ENCODE measurements at places on chromosomes 4 and X.

- DNase-seq, result no peak
Measured at GRCh38 chr4:61211781-61212180, 11.7 kb downstream of the ADGRL3 start.

DNA sequence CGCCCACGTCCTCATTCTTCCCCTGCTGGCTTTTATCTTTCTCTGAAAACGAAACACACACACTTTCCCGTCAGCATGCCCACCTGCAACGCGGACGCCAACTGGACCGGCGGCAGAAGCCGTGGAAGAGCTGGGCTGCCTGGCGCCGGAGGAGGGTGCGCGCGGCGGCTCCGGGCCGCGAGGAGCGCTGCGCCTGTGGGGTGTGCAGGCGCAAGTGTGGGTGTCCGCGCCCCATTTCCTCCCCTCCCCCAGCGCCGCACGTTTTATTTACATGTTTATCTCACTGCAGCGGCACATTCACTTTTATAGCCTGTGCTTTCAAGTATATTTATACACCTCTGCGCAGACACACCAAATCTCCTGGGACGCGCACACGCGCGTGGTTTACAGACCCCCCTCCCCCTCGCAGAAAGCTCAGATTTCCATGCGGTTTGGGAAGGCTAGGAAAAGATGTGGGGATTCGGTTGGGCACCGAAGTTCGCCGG, 1.5 kb downstream of the PITX2 start:
- DNase-seq, result no peak

DNA sequence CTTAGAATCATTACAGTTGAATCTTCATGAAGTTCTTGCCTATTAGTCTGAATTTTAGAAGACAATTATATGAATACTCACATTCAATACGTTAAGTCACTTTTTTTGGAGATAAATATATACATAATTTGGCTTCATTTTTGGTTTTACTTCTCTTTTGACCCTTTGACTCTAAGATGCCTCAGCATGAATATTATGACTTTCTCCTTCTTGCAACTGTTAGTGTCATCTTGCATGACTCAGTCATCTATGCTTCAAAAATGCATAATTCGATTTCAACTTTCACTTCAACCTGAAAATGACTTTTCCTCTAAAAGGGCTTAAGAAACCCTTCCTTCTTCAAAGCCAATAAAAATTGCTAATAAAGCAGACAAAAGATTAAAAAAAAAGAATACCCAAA, 1427.5 kb downstream of the ADGRL3 start:
- no peak for DNase-seq

DNA sequence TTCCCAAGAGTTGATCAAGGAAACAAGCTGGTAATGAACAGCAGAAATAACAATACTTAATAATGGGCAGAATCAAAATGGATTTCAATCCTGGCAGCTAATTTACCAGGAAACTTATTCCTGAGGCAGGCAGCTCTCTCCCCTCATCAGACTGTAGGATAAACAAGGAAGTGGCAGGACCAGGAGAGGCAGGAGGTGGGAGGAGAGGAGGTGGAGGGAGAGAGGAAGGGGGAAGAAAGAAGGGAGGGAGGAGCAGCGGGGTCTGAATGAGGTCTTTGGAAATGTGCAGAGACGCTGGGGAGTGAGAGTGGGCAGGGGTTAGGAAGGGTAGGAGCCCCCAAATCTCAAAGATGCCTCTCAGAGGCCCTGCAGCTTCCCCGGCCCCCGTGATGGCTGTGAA, 231.5 kb downstream of the BCOR start:
- no peak for DNase-seq

GRCh38 chrX:6311540-6311939, 82.9 kb upstream of the NLGN4X start:
- DNase-seq, result no peak

- DNase-seq, result no peak
Measured at GRCh38 chr4:35228313-35228712, 1016.0 kb downstream of the ARAP2 start.

DNA sequence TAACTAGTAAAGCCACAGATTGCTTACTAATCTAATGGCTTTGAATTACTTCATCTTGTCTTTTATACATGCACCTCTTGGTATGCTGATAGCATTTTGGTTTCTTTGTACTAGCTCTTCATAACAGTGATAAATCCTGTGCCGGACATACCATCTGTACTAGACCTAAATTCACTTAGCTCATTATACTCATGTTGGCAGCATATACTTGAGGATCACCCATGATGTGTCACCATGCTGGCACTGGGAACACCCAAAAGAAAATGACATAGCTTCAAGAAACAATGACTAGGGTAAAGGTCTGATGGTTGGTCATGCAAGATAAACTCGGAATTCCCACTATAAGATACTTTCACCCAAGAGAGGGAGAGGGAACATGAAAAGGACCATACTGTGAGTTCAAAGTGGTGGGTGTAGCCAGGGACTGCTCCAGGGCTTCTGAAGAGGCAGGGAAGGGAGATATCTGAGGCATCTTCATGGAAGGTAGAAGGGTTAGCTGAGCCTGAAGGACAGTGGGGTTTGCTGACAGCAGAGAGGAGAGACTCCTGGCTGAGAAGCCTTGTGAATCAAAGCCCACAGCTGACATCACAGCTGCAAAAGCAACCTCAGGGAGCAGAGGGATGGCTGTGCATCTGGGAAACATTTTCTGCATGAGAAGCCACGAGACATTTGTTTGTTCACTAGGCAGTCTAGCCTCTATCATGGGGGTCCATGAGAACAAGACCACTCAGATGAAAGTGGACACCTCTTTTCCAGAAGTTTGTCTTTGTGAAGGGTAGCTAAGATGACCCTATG, 314.2 kb downstream of the RAB28 start:
- no peak for DNase-seq

GRCh38 chrX:123859846-123860838, at the start of gene XIAP:
TSS of gene XIAP (plus strand) at chrX:123860053. CDS start at chrX:123885663, 25,610 bp downstream.
- DNase-seq, result peak; percentile 59

GRCh38 chrX:132591719-132592275, 103.0 kb upstream of the MBNL3 start:
- DNase-seq, result no peak
